ENCODE measurements at places on chromosomes 1 and 21.

DNA sequence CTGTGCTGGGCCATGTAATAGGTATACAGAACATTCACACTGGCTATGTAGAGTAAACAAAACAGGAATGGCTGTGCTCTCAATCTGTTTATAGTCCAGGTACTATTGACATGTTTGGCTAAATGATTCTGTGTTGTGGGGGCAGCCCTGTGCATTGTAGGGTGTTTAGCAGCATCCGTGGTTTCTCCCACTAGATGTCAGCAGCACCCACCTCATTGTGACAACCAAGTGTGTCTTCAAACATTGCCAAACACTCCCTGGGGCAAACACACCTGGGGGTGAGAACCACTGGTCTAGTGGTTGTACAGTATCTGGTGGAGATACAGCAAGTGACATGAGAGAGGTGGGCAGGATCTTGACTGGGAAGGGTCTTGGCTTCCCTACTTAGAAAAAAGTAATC is 80.4 kb upstream of the SPATA6 start:
- no peak for DNase-seq

DNA sequence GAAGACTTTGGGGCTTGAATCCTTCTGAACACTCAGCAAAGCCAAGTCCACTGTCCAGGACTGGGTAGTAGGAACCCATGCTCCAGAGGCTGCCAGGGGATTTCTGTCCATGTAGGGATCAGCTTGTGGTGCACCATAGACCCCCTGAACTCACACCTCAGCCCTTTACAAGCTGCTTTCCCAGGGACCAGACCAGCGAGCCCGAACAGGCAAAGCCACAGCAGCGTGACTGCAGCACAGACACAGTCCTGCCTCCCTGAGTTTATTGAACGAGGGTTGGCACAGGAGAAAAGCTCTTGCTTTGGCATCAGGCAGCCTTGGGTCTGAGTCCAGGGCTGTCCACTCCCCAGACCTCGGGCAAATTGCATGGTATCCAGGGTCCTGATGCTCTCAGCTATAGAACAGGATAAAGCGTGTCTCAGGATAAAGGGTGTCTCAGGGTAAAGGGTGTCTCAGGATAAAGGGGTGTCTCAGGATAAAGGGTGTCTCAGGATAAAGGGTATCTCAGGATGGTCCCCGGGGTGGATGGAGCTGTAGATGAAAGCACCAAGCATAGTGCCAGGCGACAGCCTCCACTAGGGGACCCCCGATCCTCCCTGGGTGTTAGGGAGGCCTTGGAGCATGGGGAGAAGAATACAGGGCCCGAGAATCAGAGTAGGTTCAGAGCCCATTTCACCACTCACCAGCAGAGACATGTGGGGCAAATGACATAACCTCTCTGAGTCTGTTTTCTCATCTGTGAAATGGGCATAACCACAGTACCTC is 648.8 kb downstream of the NPHP4 start:
- DNase-seq: no peak

GRCh38 chr1:161089251-161089924 is at the start of gene NECTIN4:
NECTIN4 (minus strand) TSS chr1:161089558; CDS start chr1:161089296, 262 bp downstream.
- DNase-seq: no peak

DNA sequence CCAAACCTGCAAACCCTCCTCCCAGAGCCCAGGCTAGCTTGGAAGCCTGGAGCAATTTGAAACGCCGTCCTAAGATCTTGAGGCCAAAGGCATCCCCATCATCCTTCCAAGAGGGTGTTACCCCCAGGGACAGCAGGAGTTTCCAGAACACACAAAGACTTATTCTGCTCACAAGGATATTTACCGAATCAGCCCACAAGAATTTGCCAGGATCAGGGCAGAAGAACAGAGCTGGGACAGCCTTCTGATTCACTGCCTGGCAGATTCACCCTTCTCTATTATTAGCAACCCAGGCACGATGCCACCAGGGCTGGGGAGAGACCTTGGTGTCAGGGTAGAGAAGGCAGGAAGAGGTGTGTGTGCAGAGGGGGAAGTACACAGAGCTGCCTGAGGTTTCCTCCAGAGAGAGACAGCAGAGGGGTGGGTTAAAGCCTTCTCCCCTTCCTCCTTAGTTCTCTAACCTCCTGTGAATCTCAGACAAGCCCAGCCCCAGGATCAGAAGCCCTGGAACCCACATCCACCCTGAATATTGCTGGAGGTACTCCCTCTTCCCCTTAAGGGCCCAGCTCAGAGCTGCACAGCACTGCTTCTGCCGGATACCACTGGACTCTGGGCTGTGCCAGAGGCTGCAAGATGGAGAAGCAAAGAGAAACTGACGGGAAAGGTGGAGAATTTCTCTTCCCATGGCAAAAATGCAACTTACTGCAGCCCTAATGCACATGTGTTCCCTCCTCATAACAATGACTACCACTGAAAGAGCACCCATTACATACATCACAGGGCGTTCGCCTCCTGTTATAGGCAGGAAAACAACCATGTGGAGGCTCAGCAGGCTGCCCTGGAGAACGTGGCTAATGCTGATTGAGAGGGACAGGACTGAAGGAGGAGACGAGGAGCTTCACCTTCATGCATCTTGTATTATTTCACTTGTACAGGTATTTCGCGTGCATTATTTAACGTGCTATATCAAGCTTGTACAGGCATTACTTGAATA is 61.8 kb downstream of the ITPKB start:
- peak; percentile 71 for DNase-seq

- no peak for DNase-seq
Measured at GRCh38 chr1:243253926-243254232, 1.2 kb downstream of the CEP170 start.

DNA sequence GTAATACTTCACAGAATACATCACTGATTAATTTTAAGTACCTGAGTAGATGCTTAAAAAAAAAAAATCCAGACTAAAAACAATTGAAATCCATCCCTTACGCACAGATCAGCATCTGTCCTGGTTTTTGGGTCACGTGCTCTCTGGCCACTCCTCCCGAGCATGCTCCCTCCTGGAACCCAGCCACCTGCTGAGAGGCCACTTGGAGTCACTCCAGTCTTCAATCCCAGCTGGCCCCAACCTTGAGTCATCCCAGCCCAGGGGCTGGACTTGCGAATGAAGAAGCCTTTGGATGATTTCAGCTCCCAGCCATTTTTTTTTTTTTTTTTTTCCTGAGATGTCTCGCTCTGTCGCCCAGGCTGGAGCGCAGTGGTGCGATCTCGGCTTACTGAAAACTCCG is 8.9 kb downstream of the MAP1LC3C start:
- DNase-seq: no peak

DNA sequence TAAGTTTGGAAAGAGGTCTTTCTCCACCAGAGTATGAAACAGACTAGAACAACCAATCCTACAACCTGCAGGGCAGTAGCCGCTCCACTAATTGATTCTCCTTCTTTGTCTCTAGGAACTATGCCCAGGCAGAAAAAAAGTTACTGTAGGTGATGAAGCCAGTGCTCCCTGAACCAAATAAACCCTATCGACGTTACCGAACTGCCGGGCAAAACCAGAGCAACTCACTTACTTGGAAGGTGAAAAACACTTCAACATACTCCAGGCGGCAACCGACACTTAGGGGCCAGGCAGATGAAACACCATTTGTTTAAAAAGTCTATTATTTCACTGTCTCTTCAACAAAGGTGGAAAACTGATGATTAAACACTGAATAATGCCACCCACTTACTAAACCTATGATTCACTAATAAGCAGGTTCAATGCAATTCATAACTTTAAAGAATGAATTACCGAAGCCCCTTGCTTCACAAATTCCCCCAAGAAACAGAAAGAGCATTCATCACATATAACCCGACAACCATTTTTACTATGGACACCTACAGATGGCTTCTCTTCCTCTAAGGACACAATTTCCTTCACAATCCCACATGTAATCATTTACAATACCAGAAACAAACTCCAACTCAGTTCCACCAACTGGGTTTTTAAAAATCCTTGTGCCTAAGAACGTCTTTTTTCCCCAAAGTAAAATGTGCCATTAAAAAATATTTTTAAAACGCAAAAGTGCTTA is 1.6 kb downstream of the NRIP1 start:
- DNase-seq: no peak

DNA sequence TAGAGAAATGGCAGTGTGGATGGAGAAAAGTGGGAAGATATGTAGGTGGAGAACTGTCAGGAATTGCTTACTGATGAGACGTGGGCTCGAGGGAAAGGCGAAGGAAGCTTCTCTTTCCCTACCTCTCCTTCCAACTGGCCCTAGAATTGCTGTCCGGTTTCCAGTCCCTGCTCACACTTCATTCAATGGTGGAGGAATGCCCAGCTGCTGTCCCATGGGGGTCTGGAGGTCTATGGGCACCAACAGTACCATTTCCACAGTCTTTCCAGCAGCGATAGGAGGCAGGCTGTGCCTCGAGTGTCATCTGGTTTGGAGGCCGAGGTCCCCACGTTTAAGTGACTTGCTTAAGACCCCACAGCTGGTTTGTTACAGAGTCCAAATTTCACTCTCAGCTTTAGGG is 31.5 kb upstream of the CD1D start:
- no peak for DNase-seq

- DNase-seq: no peak
Measured at GRCh38 chr1:182404781-182405180, 4.3 kb upstream of the TEDDM1 start.

- no peak for DNase-seq
Measured at GRCh38 chr1:15799004-15799867, 8.2 kb downstream of the UQCRHL start.

DNA sequence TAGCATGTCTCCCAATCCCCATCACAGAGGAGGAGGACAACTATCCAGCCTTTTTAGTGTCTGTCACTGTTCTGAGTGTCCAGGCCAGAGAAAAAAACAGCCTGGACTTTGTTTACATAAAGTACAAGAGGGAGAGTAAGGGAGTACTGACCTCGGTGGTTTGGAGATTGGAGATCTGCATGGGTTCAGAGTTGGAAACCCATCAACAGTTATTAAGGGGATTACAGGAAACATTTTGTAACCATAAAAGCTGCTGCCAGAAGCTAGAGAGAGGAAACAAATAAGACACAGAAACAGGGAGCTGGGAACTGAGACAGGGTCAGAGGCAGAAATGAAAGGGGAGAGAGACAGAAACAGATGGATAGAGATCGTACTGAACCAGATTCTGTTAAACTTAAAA is 131.5 kb upstream of the CTTNBP2NL start:
- no peak for DNase-seq

Data from hypothalamus (tissue), 51 donors.